ENCODE measurements at places on chromosomes 12 and 14.

GRCh38 chr12:12017135-12017581 is 53.6 kb upstream of the BCL2L14 start:
- DNase-seq, result no peak

GRCh38 chr14:96383445-96383844 is 8.5 kb upstream of the AK7 start:
- DNase-seq, result no peak

- no peak for DNase-seq
Measured at GRCh38 chr14:76729953-76730505, 31.2 kb upstream of the VASH1 start.

- no peak for DNase-seq
Measured at GRCh38 chr14:29734732-29735131, 192.9 kb downstream of the PRKD1 start.

DNA sequence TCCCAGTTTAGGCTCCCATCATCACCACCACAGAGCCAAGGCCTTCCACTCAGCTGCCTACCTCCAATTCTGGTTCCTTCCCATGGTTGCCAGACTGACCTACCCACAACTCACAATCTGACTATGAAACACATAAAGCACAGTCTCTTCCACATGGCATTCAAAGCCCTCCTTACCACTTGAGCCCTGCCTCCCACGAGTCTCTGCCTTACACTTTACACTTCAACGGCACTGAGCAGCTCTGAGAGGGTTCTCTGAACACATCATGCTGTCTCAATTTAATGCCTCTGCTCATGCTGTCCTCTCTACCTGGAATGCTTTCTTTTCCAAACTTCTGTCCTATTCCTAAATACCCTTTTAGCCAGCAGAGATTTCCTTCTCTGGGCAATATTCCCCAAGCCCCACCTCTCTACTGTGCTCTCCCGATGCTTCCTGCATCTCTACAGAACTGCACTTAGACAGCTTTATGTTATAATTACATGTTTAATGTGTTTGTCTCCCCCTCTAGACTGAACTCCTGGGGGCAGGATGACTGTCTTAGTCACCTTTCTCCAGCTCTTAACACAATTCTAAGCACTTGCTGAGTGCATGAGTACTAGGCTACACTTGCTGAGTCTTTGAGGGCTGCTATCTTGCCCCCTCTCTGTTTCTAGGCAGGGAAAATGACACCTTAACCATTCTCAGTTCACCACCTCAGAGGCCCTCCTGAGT is 23.5 kb downstream of the FMNL3 start:
- no peak for DNase-seq

DNA sequence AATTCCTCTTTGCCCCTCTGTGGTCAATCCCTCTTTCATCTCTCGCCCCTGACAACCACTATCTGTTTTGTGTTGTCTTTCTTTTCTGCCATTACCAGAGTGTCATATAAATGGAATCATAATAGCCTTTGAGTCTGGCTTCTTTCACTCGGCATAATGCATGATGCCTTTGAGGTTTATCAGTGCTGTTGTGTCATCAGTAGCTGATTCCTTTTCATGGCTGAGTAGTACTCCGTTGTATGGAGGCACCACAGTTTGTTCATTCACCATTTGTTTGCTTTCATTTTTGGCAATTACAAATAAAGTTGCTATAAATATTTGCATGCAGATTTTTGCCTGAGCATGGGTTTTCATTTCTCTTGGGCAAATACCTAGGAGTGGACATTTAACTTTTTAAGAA is 47.2 kb downstream of the WSCD2 start:
- no peak for DNase-seq

DNA sequence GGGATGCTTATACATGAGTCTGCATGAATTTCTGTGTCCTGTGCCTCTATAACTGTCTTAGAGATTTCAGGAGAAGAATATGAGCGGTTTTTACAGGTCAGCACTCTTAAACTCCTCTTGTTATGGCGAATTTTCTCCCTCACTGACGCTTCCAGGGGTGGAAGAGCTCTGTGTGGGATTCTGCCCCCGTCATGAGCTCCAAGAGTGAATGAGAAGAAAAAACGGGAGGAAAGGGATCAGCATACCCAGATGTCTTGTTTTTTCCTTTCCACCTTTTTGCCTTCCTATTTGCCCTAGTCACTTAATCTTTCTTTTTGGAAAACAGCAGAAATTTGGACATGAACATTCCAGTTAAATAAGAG is 651 bp downstream of the PFKM start:
- no peak for DNase-seq

- peak; percentile 27 for DNase-seq
Measured at GRCh38 chr12:122793685-122794106, 19.3 kb downstream of the CCDC62 start.

DNA sequence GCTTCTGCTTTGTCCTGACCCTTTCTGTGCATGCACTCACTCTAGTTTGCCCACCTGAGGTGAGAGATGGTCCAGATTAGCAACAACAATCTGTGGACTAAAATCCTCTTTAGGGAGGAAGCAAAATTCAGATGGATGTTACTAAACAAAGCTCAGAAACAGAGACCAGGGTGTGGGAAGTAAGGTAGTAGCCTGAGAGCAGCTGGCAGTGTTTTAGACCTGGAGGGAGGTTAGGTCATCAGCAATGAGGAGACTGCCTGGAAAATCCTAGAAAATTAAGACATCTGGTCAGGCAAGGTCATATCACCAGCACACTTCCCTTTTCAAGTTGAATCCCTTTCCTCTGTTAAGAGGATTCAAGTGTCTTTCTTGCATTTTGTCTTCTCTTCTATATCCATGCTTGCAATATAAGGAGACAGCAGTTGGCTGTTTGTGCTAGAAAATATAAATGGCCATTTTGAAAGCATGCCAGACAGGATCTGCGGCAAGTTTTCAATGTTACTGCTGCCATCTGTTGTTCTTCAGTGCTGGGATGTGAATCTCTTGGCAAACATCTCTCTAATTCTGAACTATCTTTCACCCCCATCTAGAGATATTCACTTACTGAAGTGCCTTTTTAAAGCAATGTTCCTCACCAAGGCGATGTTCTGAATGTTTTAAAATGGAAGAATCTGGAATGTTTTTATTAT is 266.4 kb downstream of the NAV3 start:
- peak; percentile 80 for DNase-seq

DNA sequence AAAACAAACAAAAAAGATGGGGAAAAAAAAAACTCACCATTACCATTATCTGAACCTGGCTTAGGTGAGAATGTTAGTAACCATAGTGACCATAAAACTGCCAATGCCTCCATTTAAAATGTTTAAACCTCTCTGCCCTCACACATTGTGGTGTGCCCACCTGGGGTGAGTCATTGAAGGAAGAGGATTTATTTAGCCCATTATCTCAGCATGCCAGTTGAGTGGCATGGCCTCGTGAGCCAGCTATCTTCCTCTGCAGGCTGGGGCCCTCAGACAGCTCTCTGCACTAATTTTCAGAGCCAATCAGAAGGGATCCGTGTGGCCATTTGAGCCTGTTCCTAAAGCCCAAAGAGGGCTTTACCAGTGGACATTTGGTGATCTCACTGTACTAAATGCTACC is 81.8 kb upstream of the CCDC198 start:
- DNase-seq, result no peak

GRCh38 chr12:110345963-110346362 is 57.5 kb downstream of the ANAPC7 start:
- no peak for DNase-seq

DNA sequence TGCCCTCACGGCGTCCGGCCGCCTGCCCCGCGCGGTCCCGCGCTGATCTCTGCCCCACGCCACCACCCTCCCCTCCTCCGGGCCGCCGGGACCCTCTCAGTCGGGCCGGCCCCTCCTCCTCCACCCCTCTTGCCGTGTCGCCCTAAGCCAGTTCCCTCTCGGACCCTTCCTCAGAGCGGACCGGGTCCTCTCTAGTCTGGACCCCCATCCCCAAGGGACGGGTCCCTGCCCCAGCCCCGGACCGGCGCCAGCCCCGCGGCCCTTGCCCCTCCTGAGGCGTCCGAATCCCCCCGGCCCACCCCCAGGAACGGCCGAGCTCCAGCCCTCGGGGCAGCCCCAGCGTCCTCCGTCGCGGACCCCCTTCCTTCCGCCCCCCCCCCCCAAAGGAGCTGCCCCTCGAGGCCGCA is 485 bp downstream of the PPP4R4 start:
- DNase-seq, result no peak

GRCh38 chr14:99391671-99392070 is 89.0 kb downstream of the SETD3 start:
- no peak for DNase-seq

DNA sequence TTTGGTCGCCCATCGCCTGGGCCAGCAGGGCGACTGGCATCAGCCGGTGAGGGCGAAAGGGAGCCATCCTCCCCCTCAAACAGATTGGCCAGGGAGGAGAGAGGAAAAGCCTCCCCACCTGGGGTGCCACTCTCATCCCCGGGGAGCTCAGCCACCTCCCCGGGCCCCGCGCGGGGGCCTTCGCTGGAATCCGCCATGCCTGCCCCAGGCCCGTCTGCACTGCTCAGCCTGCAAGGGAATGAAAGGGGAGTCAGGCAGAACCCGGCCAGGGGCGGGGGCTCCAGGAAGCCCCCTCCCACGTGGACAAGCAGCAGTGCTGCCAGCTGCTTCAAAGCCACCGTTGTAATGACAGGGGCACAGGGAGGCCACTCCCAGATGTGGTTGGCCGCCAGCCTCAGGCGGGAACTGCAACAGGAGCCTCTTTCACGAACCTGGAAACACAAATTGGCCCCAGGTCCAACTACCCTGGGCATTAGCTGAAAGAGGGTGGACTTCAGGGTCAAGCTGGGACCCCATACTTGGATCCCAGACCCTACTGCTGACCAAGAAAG is 18.5 kb downstream of the TRPV4 start:
- DNase-seq, result no peak

- no peak for DNase-seq
Measured at GRCh38 chr14:21203470-21204166, 47.8 kb upstream of the OR5AU1 start.

GRCh38 chr12:116278667-116279066 is 1.2 kb upstream of the MED13L start:
- DNase-seq, result no peak

DNA sequence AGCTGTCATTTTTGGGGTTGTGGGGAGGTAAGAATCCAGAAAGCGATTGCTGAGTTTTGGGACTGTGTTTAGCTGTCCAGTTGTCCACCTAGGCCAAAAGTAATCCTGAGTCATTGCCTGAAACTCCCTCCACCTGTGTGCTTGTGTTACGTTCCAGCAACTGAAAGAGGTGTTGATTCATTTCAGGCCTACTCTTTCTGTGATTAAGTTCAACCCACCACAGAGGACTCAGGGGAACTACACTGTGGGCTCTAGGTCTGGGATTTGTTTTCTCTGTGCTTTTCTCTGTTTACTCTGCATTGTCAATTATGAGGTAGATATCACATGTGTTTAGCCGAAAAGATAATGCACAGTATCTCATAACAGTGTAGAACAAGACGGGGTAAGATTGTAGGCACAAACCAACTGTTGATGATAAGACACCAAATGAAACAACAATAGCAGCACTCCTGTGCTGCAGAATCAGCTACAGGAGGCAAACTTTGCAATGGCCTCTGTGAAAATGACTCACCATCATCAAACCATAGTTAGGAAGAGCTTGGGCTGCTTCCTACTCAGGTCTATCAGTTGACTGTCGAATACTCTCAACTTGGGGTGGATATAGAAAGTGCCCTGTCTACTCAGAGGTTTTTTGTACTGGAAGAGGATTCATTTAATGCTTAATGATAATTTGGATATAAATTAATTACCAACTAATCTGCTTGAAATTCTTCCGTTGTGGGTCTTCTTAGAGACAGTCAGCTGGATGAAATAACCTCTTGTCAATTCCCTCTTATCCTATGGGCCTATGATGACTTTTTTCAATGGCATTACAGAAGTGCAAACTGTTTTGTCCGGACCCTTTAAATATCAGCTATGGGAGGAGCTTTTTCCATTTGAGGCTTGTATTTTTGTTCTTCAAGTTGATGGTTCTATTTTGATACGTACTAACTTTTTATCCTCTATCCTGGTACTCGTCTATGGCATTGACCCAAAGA is 385.9 kb downstream of the BMP4 start:
- DNase-seq, result no peak

GRCh38 chr12:56645201-56645716 is 525 bp downstream of the ATP5F1B start:
- DNase-seq, result peak; percentile 48

DNA sequence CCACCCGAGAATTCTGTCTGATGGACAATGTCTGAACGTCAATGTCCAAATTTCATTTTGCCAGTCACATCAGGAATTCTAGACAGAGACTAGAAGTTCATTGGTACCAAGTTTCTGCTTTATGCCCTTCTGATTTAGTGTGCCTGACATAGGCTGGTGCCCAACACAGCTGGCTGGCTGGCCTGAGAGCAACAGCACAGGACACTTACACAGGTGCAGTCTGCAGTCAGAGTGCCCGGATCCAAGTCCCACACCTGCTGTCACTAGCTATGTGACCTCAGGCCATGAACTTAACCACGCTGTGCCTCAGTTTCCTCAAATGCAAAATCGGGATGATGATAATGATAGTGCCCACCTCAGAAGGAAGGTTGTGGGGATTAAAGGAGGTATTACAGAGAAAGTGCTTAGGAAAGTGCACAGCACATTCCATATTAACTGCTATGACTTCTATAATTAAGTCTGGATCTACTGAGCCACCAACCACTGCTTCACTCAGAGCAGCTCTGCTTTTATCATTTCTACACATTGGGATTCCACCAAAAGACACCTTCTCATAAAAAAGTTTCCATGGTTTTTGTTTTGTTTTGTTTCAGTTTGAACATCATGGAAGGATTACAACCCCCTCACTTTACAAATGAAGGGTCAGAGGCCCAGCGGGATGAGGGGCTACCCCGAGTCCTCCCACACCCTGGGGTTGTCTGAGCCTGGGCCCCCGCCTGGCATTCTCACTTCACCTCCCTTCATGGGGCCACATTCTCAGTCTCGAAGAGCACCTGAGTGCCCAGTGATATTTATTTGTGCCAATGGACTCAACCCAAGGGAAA is 168.8 kb upstream of the BCL2L14 start:
- DNase-seq, result no peak

- DNase-seq, result no peak
Measured at GRCh38 chr14:22155571-22155970, 433.5 kb downstream of the DAD1 start.
